ENCODE measurements at places on chromosomes 5 and 9.

- no peak for DNase-seq
These were observed 52.1 kb downstream of the SEMA4D start for GRCh38 chr9:89445801-89446251.

- DNase-seq, result no peak
These were observed 13.6 kb downstream of the SLF1 start for GRCh38 chr5:94632024-94632423.

DNA sequence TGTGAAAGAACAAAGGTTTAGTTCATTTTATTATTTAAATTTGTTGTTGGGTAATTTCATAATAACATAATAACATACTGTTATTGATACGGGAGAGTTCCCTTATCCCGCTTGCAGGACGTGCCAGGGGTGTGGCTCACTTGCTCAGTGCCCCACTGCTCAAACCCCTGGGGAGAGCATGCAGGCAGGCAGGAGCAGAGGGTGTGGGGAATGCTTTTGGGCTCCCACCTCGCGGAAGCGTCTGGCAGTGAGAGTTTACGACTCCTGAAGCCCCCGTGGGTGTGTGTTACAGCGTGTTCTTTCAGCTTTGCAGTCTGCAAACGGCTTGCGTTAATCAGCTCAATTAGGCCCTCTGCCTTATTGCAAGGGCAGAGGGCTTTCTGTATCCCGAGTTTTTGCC lies 675.9 kb downstream of the SEMA5A start:
- no peak for DNase-seq

DNA sequence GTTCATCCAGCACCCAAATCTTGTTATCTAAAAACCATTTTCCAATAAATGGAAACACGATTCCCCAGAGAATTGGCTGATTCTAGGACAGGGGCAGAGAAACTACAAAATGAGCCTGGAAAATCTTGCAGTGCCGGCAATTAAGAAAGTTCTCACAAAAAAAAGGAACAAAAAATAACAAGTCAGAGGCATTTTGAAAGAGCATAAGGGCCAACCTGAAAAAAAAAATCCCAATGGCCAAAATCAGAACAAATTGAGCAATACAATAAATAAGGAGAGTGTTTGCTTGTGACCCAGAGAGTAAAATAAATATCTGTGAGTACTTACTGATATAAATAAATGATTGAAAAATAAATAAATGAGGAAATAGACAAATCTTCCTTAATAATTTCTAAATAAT lies 55.1 kb upstream of the S1PR3 start:
- DNase-seq, result no peak

DNA sequence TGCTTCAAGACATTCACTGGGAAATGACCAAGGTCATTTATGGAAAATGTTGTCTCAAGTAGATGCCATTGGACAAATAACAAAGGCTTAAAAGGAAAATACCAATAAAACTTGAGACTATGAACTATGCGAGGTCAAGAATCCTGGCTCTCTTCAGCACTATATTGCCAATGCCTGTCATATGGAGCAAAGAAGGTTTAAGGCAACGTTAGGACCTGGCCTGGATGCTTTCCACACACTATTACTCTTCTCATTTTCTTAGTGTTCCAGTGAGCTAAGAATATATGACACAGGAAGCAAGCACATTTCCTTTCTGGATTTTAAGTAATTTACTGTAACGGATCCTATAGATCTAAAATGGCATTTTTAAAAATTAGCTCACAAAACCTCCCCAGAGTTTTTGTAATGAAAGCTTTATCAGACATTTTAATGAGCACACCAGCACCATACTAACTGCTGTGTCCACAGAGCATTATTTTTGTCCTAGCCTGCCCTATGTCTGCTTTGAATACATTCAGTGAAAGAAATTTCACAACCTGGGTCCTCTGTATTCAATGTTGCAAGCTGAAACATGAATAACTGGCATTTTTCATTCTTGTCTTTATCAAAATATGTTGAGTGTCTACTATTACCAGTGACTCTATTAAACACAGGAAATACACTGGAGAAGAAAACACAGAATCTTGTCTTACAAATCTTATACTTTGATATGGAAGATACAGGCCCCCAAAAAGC lies 315.6 kb downstream of the CETN3 start:
- peak; percentile 74 for DNase-seq

DNA sequence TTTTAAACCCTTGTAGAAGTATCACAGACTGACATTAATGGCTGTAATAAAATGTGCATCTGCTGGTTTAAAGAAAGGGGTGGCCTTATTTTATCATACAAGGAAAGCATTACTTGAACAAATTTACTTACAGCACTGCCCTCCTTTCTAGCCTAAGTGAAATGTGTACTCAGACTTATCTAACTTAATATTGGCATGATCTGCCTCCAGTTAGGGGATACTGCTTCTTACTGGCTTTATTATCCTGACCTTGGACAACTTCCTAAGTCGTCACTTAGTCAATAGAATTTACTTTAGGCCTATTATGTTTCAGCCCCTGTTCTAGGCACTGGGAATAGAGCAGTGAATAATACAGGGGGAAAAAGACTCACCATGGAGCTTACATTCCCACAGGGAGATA lies 79.4 kb downstream of the TEK start:
- no peak for DNase-seq

Measured in iris pigment epithelial cell (primary cell).